Immature natural killer cell (primary cell): ENCODE measurements at places on chromosomes 2 and 18. TPM values are rescaled to one million over a fixed set of nuclear protein-coding genes. Genes with fewer than 3 reads are reported as not detected.

Gene SATB2
- polyA plus RNA-seq = 0.07 TPM

Gene BOLL
- polyA plus RNA-seq = not detected

Gene IFIH1
- polyA plus RNA-seq = 9.8 TPM

Gene BMP10
- polyA plus RNA-seq = not detected

GRCh38 chr18:24189007-24189528 lies 50.2 kb downstream of the CABYR start:
- DNase-seq = no peak

- no peak for DNase-seq
Observed at GRCh38 chr2:239689985-239690384, 289.2 kb upstream of the HDAC4 start.

DNA sequence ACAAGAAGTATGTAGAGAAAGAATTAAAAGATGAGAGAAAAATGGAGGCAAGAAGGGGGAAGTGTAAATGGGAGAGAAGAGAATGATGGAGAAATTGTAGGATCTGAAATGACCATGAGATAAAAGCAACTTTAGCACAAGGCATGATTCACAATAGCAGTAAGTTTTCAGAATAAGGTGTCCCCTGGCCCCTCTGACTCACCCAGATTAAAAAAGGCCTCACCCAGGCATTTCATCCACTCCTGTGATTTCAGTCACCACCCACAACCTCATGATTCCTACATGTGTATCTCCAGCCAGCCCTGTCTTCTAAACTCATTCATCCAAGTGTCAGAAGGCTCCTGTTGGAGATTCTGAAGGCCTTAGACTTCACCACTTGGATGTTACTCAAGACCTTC lies 56.6 kb downstream of the SP100 start:
- DNase-seq = no peak

- no peak for DNase-seq
Observed at GRCh38 chr2:162012565-162013058, 61.4 kb downstream of the DPP4 start.

DNA sequence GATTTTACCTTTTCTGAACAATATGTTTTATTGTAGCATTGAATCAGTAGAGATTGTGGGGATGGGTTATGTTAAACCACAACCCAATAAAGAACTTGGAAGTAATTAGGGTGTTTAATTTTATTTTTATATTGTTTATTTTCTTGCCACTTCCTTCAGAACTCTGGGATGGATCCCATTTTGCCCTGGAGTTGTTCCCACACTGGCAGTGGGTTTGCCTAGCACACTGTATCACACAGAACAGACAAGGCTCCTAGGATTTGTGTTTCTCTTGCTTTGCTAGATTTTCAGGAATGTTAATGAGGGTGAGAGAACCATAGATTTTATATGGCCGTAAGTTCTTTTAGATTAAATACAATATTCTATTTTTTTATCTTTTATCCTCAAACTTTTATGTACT lies 59.0 kb downstream of the TANK start:
- no peak for DNase-seq
